ENCODE measurements at places on chromosomes 11 and 22.
A peak's percentile ranks its signal among the peaks of the same experiment; 100 is the strongest.

DNA sequence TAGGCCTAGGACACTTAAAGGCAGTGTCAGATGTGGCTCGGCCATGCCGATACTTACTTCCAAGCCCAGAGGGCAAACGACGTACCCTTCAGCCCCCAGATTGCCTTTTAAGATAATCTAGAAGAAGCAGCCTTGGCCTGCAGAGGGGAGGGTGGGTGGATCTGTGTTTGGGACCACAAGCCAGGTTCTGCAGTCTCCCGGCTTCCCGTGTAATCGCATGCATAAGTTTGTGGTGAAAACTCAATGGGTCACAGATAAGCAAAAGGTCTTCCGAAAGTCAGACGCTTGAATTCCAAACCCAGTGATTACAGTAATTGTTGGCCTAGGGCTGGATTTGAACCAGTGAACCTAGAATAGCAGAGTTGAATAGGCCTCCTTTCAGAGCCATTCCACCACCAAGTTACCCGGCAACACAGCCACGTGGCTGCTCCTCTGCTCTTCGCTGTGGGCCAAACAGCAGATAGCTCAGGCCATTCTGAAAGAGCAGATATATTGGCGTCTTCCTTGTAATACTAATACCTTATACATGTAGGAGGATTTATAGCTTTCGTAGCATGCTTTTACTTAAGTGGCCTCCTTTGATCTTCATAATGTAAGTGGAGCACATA, 170.8 kb upstream of the CADM1 start:
- no peak for DNase-seq

GRCh38 chr22:25650833-25651232, 86.4 kb downstream of the GRK3 start:
- DNase-seq, result no peak

DNA sequence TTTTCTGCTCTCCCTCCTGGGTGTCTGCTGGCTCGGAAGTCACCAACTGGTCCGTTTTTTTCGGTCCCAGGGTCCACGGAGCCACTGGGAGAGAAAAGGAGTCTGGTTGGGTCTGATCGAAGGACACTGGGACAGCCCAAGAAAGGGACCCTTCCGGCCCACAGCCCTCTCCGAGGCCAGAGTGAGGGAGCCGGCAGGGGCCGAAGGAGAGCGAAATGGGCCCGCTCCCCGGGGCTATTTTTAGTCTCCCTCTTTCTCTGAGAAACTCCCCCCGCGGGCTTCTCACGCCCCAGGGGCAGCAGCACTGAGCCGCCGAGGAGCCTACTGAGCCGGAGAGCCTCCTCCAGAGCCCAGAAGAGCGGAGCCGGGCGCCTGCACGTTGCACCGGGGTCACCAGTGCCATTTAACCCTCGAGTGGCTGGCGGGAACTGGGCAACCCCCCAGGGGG, 1.9 kb downstream of the ESAM start:
- no peak for DNase-seq

DNA sequence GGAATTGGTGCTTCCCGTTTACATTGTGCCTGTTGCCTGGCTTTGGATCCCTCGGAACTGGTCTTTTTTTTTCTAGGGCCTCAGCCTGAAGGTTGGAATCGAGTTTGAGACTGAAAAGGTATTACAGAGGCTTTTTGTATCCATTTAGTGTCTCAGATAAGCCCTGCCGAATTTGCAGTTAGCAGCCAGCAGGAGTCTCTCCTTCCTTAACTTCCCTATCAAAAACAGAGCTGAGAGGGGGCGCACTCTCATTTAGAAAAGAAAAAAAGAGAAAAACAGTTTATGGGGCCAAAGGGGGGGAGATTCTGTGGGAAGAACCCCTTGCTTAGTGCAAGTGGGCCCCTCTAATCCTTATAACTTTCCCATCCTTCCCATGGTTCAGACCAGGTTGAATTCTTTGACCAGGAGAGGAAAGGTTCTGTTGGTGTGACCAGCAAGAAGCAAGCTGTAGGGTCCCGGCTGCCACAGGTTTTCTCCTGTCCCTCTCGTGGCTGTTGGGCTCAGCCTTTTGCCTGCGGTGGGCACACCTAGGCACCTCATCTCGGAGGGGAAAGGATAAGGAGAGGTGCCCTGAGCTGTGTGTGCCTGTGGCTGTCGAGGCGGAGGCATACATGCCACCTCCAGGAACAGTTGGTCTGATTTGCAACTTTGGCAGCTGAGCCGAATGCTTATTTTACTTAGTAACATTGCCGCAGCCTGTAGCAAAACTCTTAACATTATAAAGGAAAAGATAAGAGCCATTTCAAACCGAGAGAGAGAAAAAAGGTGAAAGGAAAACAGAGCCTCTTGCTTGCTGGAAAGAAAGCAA, 565.0 kb upstream of the CNTN5 start:
- peak; percentile 5 for DNase-seq

DNA sequence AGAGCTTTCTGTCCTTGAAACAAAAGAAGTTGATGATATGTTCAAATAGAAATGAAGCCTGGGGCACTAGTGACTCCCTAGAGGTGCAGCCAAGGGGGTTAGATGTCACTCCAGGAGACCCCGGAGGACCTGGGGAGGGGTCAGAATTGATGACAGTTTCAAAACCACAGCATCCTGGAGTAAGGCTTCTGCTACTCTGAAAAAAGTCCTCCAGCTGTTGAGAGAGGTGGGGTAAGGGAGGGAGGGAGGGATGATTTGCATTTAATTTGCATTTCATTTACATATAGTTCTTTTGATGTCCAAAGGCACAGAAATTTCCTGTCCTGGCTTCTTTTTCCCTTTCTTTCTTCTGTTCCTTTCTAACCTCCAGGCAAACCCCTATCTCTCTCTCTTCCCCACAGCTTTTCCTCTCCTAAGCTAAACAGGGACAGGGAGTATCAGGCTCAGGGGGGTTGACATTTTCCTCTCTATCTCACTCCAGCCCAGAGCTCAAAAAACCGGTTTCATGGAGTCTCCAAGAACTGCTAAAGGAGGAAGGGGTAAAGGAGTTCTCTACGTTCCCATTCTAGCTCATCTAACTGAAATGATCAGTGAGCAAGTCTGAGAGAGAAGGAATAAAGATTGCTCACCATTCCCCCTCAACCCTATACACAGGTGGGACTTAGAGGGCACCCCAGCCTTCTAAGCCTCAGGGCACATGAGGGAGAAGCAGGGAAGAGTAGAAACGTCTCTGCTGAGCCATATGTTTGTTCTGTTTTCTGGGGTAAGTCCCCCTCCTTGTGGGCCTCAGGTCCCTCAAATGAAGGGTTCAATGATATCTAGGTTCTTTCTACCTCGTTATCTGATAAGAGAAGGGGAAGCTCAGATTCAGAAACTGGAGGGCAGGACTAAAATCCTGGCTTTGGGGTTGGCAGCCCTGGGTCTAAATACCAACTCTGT, 3.5 kb upstream of the POU2F3 start:
- peak; percentile 39 for DNase-seq

DNA sequence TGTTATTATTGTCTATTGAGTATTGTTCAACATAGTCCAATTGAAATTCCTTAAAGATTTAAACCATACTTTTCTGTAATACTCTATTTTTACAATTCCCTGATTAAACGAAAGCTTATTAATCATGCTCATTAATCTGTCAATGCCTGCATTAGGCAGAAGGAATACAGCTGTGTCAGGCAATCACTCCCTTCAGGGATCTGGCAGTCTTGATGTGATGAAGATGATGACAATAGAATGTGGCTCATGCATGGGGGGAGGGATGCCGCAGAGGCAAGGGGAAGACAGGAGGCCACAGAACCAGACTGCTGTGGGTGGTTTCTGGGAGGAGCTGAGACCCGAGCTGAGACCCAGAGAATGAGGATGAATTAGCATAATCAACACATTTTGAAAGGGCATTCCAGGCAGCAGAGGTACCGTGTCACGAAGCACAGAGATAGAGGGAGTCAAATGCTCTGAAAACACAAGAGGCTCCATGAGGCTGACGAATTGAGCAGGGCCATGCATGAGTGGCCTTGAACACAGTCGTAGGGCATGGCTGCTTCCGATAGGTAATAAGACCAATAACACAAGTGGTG, 1075.5 kb downstream of the OPCML start:
- DNase-seq, result no peak

GRCh38 chr11:73399636-73400035, 23.4 kb downstream of the RELT start:
- DNase-seq, result no peak

GRCh38 chr22:32475468-32476010, 928 bp downstream of the FBXO7 start:
- no peak for DNase-seq

- no peak for DNase-seq
Observed at GRCh38 chr22:47697861-47698260, 935.4 kb downstream of the TBC1D22A start.

DNA sequence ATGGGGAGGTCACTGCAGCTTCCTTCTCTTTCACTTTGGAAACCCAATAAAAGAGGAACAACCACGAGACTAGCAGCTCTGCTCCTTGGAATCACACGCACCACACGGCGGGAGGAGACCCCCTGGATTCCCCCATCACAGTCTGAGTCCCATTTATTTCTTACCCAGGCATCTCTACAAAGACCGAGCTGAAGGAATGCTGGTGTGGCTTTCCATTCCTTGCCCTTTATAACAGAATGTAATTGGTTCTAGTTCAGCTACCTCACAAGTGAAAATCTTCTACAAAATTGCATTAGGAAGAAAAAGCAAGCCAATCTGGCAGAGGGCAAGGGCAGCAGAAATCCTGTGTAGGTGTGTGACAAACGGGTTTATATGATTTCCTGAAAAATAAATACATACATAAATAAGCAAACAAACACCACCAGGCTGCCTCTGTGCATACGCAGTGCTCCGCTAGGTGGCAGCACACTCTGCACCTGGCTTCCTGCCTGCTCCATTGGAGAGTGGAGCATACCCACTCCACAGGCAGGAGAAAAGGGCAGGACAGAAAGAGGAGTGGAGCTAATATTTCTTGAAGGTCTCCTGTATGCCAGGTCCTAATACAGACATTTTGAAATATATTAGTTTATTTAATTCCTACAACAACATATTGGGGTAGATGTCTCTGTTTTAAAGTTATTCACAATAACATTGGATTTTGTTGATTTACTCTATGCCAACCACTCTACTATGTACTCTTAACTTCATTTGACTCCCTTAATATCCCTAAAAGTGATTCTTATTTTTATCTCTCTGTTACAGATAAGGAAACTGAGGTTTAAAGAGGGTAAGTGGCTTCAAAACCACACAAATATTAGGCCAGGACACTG, 673.1 kb downstream of the KCNA4 start:
- DNase-seq, result no peak

GRCh38 chr11:109435121-109435742, 13.2 kb downstream of the C11orf87 start:
- DNase-seq, result no peak

DNA sequence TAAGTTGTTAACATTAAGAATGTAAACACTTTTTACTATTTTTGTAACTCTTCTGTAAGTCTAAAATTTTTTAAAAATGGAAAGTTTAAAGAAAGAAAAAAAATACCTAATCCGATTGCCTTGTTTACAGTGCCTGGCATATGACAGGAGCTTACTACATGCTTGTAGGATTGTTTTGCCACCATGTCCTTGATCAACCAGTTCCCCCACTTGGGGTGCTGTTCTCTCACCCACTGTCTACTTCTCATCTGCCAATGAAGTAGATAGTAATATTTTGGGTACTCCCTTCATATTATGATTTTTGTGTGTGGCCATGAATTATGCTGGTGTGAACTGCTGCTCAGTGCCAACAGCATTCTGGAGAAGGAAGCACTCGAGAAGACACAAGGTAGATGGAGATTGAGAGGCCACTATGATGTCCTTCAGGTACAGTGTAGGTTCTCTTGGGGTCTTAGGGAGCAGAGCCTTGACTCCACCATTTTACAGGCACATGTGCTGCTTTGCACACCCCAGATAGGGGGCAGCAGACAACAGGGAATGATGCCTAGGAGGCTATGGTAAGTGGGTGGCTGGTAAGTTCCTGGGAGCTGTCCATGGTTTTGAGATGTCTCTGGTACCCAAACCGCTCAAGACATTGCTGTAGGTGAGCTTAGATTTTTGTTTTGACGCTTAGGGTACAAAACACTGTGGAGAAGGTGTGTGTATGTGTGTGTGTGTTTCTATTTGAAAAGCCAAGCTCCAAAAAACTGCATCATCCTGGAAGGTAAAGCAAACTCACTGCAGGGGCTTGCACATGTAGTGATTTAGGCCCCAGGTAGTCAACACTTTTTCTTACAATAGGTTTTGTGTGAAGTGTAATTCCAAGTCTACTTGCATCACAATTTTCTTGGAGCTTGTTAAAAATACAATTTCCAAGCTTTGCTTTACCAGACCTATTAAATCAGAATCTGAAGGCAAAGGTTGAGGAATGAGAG, 494.5 kb upstream of the LARGE1 start:
- peak; percentile 86 for DNase-seq

DNA sequence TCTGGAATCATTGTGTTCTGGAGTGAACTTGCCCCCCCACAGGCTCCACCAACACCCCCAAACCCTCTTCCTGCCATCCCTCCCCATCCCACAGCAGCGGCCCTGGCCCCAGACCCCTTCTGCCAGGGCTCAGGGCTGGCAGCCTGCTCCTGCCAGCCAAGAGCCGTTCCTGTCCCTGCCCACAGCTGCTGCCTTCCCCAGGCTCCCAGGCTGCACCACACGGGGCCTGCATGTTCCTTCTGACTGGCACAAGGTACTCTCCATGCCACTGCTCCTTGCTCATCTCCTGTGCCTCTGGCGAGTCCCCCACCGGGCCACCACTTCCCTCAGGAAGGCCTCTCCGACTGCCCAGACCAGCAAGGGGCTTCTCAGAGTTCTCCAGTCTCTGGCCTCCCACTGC, 4.9 kb downstream of the GP1BB start:
- DNase-seq, result no peak

DNA sequence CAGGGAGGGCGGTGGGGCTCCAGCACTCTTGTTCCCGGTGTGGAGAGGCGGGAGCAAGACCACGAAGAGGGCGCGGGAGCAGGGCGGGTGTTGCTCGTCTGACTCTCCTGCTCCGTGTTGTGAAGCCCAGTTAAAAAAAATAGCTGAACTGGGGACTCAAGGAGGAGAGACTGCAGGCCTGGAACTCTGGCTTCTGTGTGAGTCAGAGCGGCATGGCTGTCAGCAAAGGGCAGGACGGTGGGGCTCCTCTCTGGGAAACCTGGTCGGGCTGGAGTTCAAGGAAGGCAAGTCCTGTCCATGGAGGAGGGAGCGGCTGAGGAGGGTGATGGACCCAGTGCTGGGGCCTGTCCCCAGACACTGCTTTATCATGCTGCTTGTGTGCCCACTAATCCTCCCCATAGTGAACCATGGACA, 152.3 kb downstream of the FEZ1 start:
- DNase-seq, result no peak

DNA sequence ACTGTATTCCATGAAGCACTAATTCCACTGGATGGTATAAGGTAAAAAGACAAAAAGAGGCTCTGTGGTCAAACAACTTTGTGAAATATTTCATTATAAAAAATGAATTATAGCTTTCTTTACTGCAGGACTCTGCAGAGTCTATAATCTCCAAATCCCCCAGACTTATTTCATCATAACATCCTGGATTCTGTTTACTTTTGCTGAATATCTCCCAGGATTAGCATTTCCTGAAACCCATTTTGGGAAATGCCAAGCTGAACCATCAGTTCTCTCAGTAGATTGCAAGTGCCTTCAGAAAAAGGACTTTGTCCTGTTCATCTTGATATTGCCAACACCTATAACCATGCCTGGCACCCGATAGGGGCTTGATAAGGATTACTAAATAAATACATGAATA, 7.9 kb downstream of the PAMR1 start:
- no peak for DNase-seq

- no peak for DNase-seq
Observed at GRCh38 chr11:94513091-94513490, 830 bp downstream of the C11orf97 start.
